ENCODE measurements at places on chromosomes 1 and 21. TPM values are rescaled to one million over a fixed set of nuclear protein-coding genes. Genes with fewer than 3 reads are reported as not detected.

Gene KIF26B
- polyA plus RNA-seq = 11.3 TPM

Gene FCAMR
- polyA plus RNA-seq = not detected

DNA sequence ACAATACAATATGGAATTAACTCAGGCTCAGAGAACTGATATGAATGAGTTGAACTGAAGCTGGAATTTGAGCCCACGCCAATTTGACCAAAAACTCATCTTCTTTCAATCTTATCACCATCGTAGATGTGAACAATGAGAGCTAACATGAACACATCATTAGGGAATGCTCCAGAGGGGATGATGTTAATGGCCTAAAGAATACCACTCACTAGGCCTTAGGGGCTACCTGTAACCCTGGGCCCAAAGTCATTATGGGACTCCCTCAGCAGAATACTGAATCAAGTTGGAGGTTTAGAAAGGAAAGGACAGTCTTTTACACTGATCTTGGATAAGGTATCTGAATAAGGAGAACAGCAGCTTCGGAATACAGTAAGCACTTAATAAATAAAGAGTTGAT, 73.6 kb downstream of the C1orf94 start:
- no peak for DNase-seq

DNA sequence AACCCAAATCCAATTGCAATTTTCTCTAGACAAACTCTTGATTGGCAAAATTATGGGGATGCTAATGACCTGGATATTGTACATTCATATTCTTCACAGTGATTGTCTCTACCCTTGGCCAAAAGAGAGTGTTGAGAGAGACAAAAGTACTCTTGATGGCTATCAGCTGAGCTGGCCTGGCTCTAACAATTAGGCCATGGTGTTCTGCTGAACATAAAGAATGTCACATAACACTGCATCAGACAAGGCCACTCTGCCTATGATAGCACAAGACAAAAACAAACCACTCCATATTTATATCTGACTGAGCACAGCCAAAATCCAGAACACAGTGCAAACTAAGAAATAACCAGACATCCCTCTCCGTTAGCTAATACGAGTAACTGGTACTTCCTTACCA, 101.7 kb downstream of the ADAMTS1 start:
- no peak for DNase-seq

DNA sequence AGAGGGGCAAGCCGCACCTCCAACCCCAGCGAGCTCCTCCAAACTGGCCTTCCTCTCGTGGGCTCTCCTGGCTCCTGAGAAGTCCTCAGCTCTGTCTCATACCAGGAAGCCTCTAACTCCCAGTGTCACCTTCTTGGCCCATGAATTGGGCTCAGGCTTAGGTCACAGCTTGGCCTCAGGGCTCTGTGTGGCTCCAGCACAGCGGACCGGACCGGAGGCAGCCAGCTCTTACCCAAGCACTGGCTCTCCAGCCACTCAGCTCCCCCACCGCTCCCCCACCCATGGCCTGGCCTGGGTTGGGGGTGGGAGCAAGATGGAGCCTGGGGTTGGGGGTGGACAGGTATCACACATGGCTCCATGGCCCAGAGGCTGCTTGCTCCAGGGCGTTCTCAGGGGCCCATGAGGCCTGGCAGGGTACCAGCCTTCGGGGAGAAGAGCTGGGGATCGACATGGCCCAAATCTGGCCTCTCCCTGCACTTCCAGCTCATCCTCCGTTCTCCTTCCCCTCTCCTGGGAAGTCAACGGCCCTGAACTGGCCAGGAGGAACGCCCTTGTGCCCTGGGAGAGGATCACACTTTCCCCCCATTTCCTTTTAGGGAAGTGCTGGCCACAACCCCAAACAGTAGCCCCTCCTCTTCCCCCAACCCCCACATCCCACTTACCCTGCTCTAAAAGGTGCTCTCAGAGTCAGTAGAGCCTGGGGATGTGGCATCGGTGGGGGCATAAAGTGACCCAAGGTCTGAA, 97.5 kb downstream of the CASZ1 start:
- no peak for DNase-seq

- no peak for DNase-seq
These were observed 278.2 kb downstream of the DSCAM start for GRCh38 chr21:40568807-40569206.

Gene SLC37A1
- polyA plus RNA-seq = 26.9 TPM

DNA sequence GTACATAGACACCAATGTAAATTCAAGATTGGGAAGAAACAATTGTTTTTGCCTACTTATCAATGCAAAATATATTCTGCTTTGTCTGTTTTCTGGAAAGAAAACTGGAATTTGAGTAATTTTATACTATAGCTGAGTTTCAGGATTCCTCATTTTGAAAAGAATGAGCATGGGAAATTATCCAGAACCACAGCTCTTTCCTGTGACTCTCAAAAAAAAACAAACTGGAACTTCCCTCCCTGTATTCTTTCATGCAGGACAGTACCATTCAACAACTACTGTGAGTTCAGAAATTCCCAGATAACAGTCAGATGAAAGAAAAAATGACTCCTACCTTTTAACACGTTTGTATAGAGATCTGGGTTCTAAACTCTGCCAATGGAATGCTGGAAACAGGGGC, 372.4 kb downstream of the TGFB2 start:
- no peak for DNase-seq

GRCh38 chr1:109089242-109090015, 1.1 kb upstream of the TMEM167B start:
- peak; percentile 53 for DNase-seq

Gene PPIAL4G
- polyA plus RNA-seq = 0.10 TPM

DNA sequence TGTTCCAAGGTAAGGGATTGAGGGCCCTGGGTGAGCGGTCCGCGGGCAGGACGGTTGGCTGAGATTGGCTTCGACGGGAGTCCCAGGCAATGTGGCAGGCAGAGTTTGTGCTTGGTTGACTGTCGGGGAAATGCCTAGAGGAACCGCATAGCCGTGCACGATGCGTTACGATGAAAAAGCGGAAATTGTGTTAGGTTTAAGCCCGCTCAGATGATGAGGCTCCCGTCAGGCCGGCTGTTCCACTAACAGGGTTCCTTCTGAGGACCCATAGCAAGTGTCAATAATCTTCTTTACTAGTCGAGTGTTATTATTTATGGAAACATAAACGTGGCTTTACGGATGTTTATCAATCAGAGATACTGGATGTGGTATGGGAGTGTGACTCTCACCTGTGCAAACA, 117.8 kb upstream of the COL6A1 start:
- no peak for DNase-seq

GRCh38 chr1:225631021-225631663, 21.8 kb downstream of the ENAH start:
- DNase-seq = no peak

Gene RXFP4
- polyA plus RNA-seq = not detected

Gene EPB41
- 20.5 TPM for polyA plus RNA-seq

DNA sequence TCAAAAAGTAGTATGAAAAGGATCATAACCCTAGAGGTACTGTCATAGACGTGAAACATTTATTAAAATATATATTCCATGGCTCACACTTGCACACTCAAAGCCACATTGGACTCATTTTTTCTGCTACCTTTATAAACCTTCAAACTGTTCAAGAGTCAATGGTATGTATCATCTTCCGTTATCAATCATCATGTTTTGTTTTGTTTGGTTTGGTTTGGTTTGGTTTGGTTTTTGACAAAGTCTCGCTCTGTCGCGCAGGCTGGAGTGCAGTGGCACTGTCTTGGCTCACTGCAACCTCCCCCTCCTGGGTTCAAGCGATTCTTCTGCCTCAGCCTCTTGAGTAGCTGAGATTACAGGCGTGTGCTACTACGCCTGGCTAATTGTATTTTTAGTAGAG, 1.8 kb downstream of the IFNAR2 start:
- no peak for DNase-seq

DNA sequence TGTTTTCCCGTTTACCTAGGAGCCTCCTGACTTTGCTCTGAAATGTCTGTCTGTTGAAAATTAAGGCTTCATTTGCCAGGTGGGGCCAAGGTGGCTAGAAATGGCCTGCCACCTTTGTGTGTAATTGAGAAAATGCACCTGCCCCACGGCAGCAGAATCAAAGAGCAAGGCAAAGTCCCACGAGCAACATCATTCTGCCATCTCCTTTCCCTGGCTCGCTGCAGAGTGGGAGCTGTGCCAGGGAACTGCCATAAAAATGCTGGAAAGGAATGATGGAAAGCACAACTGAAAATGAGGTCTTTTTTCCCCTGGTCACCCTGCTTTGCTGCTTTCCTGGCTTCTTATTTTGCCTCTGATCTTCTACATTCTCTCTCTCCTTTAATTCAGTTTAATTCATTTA, 5.5 kb upstream of the OLFML2B start:
- DNase-seq = no peak

Gene C1orf105
- polyA plus RNA-seq = 2.2 TPM

- DNase-seq = no peak
These were observed 236.2 kb downstream of the SETD4 start for GRCh38 chr21:35824136-35824535.

- DNase-seq = peak; percentile 64
These were observed 2.3 kb downstream of the LDLRAD2 start for GRCh38 chr1:21814241-21814918.

GRCh38 chr1:10519016-10519417, 44.3 kb downstream of the PEX14 start:
- peak; percentile 19 for DNase-seq

DNA sequence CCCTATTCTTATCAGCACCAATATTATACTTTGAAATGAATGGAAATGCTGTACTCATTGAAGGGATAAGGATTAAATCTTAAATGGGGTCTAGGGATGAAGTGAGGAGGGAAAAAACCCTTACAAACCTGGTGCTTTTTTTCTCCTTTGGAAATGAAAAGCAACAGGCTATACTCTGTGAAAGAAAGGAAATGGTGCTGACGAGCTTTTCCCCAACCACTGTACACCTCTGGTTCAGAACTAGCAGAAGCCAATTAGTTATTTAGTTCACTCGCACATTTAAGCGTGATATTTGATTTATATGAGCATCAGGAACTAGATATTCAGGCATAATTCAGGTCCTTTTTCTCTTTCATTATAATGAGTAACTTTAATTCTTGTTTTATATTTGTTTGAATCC, 74.5 kb upstream of the S1PR1 start:
- DNase-seq = no peak

Gene BCL2L15
- polyA plus RNA-seq = 0.84 TPM

Gene OR2M3
- not detected for polyA plus RNA-seq

- peak; percentile 76 for DNase-seq
These were observed 5.2 kb downstream of the FOXD3 start for GRCh38 chr1:63327417-63328054.

DNA sequence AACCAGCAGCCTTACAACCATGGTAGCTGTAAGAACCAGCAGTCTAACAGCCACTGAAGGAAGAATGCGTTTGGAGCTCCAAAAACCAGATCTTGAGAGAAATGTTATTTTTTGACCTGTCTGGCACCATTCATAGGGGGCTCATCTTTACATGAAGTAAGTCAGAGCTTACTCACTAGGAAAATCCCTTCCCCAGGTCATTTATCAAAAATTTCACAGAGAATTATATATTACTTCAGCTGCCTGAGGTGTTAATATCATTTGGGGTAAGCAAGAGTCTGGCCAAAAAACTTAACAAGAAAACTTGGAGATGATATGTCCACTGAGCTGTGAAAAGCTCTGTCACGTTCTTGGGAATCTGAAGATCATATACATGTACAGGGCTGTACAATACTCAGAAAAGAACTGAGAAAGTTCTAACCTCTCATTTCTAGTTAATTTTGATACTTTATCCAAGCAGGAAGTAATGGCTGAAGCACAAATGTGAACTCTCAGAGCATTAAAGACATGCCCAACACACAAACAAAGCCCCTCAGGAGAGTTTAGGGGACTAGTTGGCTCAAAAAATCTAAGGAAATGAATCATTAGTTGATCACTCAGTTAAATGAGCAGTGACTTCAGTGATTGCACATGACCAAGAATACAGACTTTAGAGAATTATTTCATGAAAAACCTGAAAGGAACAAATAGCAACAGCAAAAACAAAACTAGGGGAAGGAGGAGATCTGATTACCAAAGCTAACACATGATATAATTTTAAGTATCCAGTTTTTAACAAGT, 681.1 kb downstream of the LTN1 start:
- DNase-seq = no peak

DNA sequence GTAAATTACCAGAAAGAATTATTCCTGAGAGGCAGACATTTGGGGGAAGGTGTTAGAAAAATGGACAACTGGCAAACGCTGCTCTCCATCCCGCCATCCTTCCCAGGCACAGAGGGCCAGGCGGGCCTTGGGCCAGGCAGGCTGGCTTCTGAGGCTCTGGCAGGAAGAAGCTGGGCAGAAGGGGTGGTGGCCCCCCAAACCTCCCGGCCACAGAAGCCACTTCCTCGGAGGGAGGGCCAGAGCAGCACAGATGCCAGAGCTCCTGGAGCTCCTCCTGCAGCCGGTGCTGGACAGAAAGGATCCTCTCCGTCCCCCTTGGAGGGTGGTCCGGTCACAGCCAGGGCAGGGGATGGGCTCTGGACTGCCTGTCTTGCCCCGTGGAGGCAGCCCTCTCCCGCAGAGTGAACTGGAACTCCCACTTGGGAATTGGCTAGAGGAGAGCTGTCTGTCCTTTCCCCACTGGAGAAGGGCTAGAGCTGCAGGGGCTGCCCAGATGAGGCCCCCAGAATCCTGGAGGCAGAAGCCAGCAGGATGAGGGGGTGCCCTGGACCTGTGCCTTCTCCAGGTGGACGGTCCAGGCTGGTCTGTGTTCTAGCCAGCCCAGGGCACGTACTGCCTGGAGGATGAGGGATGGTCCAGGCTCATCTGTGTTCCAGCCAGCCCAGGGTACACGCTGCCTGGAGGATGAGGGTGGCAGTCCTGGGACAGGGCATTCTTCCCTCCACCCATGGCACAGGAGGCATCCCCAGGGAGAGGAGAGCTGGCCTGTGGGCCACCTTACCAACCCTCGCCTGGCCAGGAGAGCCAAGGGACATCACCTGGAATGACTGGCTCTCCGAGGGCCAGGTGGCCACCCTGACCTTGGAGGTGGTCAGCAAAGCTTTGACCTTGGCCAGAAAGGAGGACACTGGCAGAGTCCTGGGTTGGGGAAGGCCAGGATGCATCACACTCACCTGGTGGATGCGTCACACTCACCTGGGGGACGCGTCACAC, 47.4 kb upstream of the ACTRT2 start:
- DNase-seq = no peak

- no peak for DNase-seq
These were observed 66.0 kb upstream of the UBE2U start for GRCh38 chr1:64137412-64137803.

- DNase-seq = no peak
These were observed 401.5 kb downstream of the VAV3 start for GRCh38 chr1:107563441-107563840.

GRCh38 chr1:180854456-180854855, 58.2 kb upstream of the KIAA1614 start:
- no peak for DNase-seq

Gene WDTC1
- polyA plus RNA-seq = 7.3 TPM

- no peak for DNase-seq
These were observed 192.3 kb upstream of the C1orf87 start for GRCh38 chr1:60265560-60266535.

Gene GRHL3
- polyA plus RNA-seq = 6.9 TPM

GRCh38 chr1:164131949-164132348, 427.0 kb upstream of the PBX1 start:
- DNase-seq = no peak

Gene CASZ1
- polyA plus RNA-seq = 8.3 TPM

Gene DEDD
- 24.3 TPM for polyA plus RNA-seq

Gene PFKFB2
- 10.0 TPM for polyA plus RNA-seq

GRCh38 chr1:220966473-220966872, 87.2 kb downstream of the HLX start:
- no peak for DNase-seq

Measured in hepatocyte (in vitro differentiated cells).